ENCODE measurements at places on chromosomes 2 and 18.

GRCh38 chr2:43000242-43001054 lies 208.1 kb upstream of the HAAO start:
- DNase-seq: no peak

DNA sequence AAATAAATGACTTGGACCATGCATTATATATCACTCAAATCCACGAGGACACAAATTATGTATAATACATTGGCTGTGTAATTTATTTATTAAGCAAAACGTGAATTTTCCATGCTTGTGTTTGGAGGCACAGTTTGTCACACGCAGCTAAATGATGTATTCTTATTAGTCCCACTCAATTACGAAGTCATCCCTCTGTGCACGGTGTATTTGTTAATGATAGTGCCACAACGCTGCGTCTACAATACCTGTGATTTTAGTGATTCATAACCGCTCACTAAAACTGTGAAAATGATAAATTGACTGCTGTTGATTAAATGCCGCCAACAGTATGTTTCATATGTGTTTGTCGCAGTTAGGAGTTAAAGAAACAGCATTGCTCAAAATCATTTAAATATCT lies 358.3 kb downstream of the ZNF516 start:
- no peak for DNase-seq

GRCh38 chr18:20971886-20972267 lies 139.7 kb downstream of the ROCK1 start:
- no peak for DNase-seq

- no peak for DNase-seq
Observed at GRCh38 chr2:19127616-19128015, 230.8 kb downstream of the OSR1 start.

- no peak for DNase-seq
Observed at GRCh38 chr2:134128746-134129145, 125.1 kb upstream of the MGAT5 start.

DNA sequence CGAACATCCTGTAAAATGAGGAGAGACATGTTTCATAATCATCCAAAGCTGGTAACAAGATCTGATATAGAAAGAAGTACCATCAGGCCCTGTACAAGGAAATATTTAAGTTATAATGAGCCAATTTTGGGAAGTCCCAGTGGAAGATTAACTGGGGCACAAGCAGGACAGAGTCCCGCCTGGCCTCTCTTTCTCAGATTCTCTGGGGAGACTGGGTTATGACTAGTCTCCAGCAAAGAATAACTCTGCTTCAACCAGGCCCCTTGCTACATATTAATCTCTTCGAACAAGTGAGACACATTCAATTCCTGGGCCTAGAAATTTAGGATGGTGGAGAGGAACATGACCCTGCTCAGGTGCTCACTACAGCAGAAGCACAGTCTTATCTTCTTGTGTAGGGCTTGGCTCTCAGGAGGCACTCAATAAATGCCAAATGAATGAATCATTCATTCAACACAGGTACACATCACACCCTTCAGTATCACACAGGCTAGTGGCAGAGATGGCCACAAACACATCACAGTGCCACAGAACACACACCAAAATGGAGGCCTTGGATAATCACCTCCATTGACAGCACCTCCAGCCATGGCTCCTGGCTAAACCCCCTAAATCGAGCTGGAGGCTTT lies 46.4 kb upstream of the RNF152 start:
- no peak for DNase-seq

DNA sequence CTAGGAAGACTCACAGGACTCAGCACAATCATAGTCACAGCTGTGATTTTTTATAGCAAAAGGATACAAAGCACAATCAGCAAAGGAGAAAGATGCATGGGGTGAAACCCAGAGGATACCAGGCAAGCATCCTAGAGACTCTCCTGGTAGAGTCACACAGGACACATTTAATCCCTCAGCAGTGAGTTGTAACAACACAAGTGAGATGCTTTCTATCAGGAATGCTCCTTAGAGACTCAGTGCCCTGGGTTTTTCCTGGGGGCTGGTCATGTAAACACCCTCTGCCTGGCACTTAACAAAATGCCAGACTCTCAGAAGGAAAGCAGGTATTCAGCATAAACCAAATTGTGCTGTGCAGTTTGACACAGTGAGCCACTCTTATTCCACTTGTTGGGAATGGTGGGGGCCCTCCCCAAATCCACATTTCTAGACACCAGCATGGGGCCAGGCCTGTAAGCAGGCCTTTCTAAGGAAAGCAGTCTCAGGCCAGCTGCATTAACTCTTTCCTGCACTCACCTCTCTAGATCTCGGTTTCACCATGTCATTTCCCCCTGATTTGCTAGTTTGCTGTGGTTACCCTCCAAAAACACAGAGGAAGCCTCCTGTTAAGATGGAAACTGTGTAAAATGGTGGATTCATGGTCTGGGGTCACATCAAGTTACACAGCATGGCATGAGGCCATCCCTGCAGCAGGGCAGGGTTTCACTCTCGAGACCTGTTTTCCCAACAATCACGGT lies 16.9 kb upstream of the RNU4ATAC start:
- no peak for DNase-seq

- no peak for DNase-seq
Observed at GRCh38 chr2:55923091-55923981, at the start of gene EFEMP1. EFEMP1 (minus strand) TSS chr2:55923782; CDS start chr2:55922440, 1,342 bp downstream.

DNA sequence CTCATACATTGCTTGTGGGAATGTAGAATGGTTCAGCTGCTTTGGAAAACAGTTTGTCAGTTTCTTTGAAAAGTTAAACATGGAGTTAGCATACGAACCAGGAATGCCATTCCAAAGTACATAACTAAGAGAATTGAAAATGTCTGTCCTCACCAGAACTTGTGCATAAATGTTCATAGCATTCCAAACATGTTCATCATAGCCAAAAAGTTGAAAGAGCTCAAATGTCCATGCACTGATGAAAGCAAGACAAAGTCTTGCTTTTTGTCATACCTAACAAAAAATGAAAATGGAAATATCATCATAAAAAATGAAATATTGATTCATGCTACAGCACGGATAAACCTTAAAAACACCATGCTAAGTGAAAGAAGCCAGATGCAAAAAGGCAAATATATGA lies 408.8 kb upstream of the UBE2E3 start:
- DNase-seq: no peak

DNA sequence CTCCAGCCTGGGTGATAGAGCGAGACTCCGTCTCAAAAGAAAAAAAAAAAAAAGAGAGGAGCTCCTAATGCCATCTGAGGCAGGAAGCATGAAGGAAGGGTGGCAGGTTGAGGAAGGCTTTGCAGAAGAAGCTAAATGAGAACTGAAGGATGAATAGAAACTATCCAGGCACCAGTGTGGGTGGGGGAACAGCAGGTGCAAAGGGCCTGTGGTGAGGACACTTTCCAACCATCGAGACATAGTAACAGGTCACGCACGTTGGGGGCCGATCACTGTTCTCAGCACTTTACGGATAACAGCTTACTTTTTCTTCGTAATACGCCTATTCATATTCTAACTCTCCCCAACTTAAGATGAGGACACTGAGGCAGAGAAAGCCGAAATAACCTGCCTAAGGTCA lies 58.4 kb downstream of the NGEF start:
- DNase-seq: no peak

- no peak for DNase-seq
Observed at GRCh38 chr2:223944166-223944702, 901 bp downstream of the WDFY1 start.

GRCh38 chr2:158676696-158677095 lies 118.4 kb upstream of the DAPL1 start:
- no peak for DNase-seq

DNA sequence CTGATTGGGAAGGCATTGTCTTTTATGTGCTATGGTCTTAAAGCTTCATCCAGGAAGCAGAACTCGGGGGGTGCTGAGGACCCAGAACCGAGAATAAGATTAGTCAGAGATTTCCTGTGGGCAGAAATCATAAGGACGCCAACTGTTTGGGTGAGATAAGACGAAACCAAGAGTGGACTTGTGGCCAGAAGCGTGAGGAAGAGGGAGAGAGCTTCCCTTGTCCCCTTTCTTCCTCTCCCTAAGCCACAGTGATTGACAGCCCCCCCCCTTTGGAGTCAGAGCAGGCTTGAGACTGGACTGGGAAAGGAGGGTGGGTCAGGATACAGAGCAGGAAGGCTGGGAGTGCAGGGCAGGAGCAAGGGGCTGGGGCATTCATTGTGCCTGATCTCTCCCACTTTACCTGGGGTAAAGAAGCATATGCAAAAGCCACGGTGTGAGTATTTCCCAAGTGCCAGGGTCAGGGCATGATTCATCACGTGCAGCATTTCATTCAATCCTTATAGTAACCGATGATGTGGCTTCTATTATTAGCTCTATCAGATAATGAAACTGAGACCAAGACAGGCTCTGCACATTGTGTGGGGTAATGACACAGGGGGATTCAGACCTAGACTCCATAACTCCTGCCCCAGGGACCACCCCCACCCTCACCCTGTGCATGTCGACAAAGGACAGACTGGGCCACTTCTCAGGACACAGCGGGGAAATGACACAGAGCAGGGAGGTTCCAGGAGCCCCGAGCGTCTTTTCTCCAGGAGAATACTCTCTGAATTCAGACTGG lies 3.0 kb upstream of the IL1RN start:
- DNase-seq: no peak

GRCh38 chr2:74513605-74514367 lies 464 bp upstream of the TLX2 start:
- DNase-seq: no peak

DNA sequence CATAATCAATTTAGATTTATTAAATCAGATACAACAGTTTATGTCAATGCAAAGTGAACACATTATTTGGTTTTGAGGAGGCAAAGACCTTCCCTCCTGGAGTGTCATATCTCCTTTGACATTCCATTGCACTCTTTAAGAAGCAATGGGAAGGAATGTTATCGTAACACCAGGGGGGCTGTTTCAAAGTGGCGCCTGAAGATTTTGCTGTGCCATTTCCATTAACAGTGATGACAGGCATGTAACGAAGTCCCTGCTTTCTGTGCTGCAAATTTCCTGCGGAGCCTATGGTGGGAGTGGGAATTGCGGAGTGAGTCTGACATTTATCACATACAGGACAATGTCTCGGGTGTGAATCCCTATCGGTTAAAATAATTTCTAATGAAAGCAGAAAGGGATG lies 499.6 kb upstream of the RAB6C start:
- no peak for DNase-seq

DNA sequence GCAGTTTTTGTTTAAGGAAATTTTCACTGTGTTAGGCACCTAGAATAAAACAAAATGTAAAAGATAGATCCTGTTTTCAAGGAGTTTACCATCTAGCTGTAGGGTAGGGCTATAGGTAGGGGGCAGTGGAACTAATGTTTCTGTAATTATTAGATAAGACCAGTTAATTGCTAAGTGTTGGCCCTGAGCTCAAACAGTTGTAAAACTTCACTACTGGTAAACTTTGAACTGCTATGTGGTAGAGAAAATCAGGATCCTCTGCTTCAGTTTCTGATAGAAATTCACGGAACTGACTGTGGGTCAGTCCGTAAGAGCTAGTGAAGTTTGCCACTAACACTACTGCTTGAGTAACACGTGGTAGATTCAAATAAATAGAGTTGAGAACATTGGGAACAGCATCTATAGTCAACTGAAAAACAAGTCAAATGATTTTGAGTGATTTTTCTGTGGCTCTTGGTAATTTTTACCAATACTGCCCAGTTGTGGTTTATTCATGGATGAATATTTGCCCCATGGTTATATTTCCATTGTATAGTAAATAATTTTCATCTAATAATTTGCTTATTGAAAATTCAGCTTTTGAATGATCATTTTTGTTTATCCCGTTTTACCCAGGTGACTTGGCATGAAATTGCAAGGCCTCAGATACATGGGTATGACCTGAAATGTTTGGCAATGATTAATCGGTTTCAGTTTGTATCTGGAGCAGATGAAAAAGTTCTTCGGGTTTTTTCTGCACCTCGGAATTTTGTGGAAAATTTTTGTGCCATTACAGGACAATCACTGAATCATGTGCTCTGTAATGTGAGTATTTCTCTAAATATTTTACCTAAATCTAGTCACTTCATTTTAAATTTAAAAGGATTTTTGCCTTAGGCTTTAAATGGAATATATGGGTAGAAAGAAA lies 26.4 kb downstream of the ELP2 start:
- no peak for DNase-seq

- no peak for DNase-seq
Observed at GRCh38 chr18:50853863-50854271, 25.1 kb upstream of the ME2 start.

DNA sequence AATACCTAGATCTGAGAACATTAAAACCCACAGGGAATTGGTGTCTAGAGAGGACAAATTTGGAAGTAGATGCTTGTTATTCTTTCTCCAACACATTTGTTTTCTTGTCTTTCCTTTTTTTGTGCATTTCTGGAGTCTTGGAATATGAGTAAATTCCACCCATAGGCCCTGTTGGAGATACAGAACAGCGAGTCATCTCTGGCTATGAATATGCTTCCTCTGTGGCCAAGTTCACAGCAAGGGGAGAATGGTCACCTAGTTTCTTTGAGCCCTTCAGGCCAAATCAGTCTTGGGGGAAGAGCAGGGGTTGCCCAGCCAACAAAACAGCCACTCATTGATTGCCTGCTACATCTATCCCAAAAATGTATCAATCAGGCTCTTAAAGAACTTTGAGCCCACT lies 31.3 kb downstream of the SP140L start:
- DNase-seq: no peak

DNA sequence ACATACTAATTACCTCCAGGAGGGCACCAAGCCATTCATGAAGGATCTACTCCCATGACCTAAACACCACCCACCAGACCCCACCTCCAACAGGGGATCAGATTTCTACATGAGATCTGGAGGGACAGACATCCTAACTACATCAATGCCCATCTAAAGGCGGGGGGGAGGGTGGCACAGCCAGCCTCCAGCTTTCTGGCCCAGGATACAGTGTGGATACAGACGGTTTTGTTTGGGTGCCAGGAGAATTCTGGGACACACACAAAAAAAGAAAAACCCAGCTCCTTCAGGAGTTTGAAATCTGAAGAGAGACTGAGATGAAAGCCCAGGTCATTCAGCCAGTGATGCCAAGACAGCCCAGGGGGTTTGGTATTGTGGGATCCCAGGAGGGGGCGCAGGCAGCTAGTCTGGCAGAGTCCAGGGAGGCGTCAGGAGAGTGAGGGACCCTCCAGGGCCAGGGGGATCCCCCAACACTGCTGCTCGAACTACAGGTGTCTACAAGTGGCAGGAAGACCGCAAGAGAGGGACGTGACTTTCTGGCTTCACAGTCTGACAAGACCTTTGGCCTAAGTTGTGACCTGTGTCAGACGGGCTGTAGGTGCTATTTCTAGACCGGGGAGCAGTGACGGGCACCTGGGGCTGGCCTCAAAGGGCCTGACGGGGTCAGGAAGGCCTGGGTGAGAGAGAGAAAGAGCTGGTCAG lies 62.1 kb downstream of the NDUFA10 start:
- DNase-seq: no peak

Data from activated CD8-positive, alpha-beta memory T cell treated with anti-CD3 and anti-CD28 coated beads for 1 hour (primary cell).